HS-27A (cell line): ENCODE measurements at places on chromosomes 6 and 20.
A peak's percentile ranks its signal among the peaks of the same experiment; 100 is the strongest.

- DNase-seq: no peak
Measured at GRCh38 chr6:42249279-42249678, 31.6 kb upstream of the MRPS10 start.

- no peak for DNase-seq
Measured at GRCh38 chr6:30842754-30843610, 41.3 kb upstream of the DDR1 start.

DNA sequence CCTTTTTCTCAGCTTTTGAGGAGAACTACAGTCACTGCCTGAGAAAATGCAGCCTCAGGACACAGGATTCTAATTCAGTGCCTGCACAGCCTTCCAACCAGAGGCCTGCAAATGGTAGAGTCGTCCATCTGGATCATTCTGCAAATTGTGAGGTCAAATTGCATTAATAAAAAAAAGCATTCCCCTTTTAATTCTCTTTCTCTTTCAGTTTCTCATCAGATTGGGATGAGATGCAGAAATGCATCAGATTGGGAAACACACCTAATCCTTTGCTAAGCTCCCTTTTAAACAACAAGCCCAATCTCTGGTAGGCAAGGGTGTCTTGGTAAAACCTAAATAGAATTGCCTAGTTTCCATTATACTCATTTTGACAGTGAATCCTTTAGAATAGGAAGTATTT is 838.8 kb downstream of the MAFB start:
- no peak for DNase-seq

GRCh38 chr6:52931351-52931750 is 21.9 kb upstream of the GSTA3 start:
- no peak for DNase-seq

DNA sequence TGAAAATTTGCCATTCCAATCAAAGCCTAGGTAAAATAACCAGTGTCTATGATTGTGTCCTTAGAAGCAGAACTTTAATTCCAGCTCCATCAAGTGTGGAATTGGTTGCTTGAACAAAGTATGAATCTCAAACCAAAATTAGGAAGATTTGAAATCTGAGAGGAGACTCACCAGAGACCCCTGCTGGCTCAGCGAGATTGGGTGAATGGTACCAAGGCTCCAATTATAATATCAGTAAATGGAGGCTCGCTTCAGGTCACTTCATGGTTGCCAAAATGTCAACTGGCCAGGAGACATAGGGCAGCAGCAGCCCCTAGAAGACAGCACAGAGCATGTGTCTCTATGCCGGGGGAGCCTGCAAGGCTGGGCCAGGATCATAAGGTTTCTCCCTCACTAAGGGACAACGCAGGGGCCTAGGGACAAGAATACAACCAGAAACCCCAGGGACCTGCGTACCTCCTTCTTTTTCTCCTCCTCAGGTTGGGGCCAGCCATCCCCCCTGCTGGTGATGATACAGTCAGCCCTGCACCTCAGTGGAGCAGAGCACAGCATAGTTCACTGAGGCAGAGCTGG is 14.0 kb downstream of the RBL1 start:
- no peak for DNase-seq

DNA sequence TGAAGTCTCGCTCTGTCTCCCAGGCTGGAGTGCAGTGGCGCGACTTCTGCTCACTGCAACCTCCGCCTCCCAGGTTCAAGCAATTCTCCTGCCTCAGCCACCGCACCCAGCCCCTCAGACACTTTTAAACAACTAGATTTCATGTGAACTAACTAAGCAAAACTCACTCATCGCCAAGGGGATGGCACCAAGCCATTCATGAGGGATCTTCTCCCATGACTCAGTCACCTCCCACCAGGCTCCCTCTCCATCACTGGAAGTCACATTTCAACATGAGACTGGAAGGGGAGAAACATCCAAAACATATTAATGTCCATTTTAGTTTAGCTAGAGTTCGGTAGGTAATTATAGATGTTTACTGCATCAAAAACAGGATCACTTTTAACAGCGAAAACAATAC is 95.9 kb upstream of the PRL start:
- DNase-seq: no peak

DNA sequence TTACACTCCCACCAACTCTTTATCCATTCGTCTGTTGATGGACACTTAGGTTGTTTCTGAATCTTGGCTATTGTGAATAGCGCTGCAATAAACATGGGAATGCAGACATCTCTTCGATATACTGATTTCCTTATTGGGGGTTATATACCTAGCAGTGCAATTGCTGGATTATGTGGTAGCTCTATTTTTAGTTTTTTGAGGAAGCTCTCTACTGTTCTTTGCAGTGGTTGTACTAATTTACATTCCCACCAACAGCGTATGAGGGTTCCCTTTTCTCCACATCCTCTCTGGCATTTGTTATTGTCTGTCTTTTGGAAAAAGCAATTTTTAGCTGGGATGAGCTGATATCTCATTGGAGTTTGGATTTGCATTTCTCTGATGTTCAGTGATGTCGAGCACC is 4.6 kb upstream of the PFDN4 start:
- DNase-seq: no peak

- DNase-seq: peak; percentile 14
Measured at GRCh38 chr6:24666097-24666640, 530 bp downstream of the TDP2 start.

- DNase-seq: no peak
Measured at GRCh38 chr20:37774156-37774555, 80.3 kb downstream of the CTNNBL1 start.

GRCh38 chr6:26064619-26065257 is 22.5 kb upstream of the HFE start:
- DNase-seq: no peak

DNA sequence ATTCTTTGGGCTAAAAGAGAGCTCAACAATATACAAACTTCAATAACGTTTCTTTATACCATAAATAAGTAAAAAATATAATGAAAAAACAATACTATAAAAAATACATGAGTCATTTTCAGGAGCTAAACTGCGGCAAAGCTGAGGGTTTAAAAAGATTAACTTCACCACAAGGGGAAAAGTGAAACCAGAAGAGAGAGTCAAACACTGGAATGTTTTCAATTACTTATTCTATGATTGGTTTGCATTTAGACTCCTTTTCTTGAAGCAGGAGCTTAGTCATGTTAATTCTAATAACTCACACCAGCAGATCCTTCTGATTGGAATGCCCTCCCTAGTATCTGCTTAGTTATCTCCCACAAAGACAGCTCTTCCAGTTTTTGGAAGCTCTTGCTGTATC is 627.3 kb downstream of the UTRN start:
- no peak for DNase-seq

- no peak for DNase-seq
Measured at GRCh38 chr20:46022411-46023147, 6.4 kb upstream of the SLC12A5 start.

GRCh38 chr6:125190667-125191066 is 37.1 kb downstream of the TPD52L1 start:
- no peak for DNase-seq

DNA sequence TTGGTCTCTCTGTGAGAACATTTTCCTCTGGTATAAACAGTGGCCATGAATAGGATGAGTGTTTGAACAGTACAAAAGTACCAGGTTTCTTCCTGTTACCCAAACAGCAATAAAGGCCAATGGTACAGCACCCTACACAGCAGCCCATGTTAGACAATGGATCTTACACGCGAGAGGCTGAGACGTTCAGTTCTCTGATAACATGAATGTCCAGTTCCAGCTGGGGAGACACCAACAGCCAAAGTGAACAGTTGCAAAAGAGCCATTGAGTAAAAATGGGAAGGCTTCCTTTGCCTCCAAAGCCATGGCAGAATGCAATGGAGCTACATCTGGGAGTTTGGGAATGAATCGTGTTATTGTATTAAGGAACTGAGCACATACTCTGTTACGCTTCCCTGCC is 246.8 kb upstream of the SGK1 start:
- no peak for DNase-seq

- DNase-seq: no peak
Measured at GRCh38 chr6:110878751-110879522, 4.4 kb downstream of the AMD1 start.

- DNase-seq: no peak
Measured at GRCh38 chr6:148934539-148934938, 187.7 kb downstream of the UST start.

DNA sequence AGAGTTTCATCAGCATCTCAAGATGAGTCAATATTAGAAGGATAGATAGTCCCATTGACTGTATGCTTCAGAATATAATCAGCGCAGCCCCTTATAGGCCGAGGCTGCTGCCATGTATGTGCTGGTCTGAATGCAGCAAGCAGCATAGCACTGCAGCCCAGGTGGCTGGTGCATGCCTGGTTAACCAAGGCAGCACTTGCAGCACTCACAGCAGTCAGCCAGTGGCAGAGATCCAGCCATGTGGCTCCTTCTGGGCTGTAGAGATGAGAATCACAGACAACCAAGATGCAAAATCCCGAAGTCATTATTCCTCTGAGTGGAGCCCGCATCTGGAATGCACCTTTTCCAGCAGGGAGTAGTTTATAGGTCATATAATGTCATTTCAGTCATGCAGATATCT is 251.9 kb downstream of the UST start:
- DNase-seq: no peak

DNA sequence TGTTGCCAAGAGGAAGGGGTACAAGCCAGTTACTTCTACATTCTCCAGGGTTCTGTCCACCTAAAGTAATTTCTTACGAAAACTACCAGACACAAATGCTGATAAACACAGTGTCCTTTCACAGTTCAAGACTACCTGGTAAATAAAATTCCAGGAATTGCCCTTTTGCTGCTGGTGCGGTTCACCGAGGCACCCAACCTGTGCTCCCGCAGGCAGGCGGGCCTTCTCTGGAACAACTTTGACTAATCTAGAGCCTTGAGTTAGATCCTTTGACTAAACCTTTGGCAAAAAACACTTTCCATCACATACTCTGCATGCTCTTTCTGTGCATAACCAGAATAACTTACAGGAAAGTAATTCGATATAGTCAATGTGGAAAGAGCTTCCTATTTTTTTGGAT is 107.0 kb downstream of the HUS1B start:
- no peak for DNase-seq

GRCh38 chr20:39623584-39624234 is 661.6 kb downstream of the DHX35 start:
- DNase-seq: no peak

GRCh38 chr6:125780540-125781313 is 10.0 kb upstream of the NCOA7 start:
- peak; percentile 80 for DNase-seq

DNA sequence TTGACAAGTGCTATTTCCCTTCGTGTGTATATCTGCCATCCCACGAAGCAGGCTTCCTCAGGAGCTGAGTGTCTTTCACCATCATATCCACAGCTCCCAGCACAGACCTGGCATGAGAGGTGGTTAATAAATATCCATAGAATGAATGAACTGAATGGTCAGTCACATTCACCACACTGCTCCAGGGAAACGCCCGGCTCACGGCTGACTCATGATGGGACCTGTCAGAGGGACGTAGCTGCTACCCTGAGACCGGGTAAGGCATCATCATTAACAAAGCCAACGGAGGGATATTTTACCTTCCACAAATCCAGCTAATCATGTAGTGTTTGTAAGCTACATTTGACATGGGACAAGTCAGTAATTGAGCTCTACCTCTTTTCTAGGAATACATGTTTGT is 12.5 kb downstream of the AGPAT4 start:
- DNase-seq: no peak

- peak; percentile 53 for DNase-seq
Measured at GRCh38 chr6:127266892-127267645, 405 bp downstream of the RNF146 start.

GRCh38 chr20:49710971-49711666 is 2.6 kb downstream of the B4GALT5 start:
- DNase-seq: no peak

GRCh38 chr20:58006346-58007316 is 221.8 kb downstream of the ANKRD60 start:
- DNase-seq: no peak

- no peak for DNase-seq
Measured at GRCh38 chr6:163501026-163501425, 86.5 kb downstream of the QKI start.

DNA sequence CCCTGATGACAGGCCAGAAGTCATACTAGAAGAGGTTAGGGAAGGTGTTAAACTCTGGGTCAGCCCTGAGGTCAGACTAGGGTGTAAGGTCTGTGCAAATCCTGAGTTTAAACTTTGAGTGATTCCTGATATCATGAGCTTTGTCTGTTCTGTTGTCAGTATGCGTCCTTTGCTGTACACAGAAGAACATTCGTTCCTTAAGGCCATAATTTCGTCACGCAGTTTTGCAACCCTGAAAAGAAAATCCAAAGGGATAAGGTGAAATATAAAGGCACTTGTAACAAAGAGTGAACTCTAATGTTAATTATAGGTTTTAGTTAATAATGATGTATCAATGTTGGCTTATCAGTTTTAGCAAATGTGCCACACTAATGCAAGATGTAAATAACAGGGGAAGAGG is 2.3 kb downstream of the DST start:
- no peak for DNase-seq

GRCh38 chr20:41391587-41392001 is 25.0 kb upstream of the EMILIN3 start:
- no peak for DNase-seq
